HEK293T (cell line): ENCODE measurements at places on chromosomes 12 and 14.

DNA sequence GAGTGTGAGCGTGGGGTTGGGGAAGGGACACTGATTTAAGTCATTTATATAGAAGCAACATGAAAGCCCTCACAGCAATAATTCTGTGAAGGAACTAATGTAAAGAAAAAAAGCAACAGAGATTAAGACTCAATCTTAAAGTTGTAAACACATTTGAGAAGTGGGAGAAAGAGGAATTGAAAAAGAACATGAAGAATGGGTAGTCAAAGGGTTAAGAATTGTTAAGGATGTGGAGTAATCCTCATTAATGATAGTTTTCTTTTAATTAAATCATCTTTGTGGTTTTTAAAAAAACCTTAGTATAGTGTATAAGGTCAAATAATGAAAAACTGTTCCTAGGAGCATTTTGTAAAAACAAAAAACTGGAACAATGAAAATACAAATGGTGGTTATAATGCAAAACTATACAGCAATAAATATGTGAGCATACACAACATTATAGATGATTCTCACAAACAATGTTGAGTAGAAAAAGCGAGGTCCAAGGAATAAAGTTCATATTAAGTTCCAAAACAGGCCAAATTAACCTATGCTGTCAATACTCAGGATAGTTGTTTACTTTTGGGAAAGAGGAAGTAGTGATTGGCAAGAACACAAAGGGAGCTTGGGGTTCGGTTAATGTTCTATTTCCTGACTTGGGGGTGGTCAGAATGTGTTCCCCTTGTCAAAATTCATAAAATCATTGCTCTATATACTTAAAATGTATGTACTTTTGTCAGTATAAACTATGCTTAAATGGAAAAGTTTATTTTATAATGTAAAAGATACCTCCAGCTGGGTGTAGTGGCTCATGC is 120.4 kb upstream of the ATF7IP start:
- no peak for DNase-seq

- no peak for DNase-seq
Measured at GRCh38 chr12:116432314-116432750, 126.8 kb upstream of the MAP1LC3B2 start.

DNA sequence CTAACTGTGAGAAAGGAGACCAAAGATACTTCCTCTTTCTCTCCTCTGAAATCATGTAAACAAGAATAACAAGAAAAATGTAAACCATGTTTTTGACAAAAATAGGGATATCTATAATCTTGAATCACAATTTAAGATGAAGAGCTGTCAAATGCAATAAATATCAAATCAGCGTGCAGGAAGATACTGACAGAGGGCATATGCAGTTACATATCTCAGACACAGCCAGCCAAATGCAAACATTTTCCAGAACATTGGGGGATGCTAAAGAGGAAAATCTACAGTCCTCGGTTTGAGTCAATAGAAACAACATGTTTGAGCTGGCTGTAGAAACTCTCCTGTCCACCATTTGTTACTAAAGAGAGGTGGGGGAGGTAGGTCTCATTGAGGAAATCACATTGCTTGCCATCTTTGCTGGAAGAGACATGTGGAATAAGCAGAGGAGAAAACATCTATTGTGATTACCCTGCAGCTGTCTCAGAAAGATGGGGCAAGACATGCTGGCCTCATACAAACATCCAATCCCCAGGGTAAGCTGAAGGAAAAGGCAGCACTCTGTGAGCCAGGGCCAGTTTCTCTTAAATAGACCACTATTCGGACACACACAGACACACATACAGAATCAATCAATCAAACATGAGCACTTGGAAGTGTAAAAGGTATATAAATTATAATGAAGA is 43.5 kb downstream of the CNTN1 start:
- no peak for DNase-seq

- peak; percentile 33 for DNase-seq
Measured at GRCh38 chr12:130838284-130838950, 633 bp downstream of the STX2 start.

- DNase-seq: no peak
Measured at GRCh38 chr14:75979648-75980565, 1.9 kb downstream of the TGFB3 start.

GRCh38 chr14:31222834-31223233 is 15.2 kb upstream of the HECTD1 start:
- DNase-seq: no peak

DNA sequence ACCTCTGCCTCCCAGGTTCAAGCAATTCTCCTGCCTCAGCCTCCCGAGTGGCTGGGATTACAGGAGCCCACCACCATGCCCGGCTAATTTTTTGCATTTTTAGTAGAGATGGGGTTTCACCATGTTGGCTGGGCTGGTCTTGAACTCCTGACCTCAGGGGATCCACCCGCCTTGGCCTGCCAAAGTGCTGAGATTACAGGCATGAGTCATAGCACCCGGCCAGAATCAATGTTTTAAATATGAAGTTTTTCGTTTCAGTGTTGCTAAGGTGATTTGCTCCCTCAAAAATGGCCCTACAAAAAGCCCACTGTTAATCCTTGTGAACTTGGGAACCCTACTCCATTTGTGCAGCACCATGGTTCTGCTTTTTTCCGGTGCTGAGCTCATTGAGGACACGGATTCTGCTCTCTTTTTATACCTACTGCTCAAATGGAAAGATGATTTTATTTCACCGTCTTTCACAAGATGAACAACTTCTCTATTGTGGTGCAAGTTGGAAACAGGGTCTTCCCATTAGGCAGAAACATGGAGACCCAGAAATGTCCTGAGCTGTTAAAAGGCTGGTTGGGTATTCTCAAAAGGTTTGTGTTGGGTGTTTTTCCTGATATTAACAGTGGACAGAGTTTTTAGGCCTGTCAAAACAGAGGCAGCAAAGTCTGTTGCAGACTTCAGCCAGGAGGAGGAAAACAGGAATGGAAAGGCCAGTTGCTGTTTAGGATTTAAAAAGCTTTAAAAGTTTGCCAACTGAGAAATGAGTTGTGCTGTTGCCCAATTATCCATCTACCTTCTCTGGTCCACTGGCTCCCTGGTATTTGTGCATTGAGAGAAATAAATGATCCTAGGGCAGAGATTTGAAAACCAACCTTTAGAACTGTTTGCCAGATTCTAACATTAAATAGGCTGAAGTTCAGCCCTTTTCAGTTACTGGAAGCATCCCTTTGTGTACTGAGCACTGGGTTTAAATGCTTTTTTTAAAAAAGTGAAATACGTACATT is 85.8 kb downstream of the ATP23 start:
- DNase-seq: no peak

- DNase-seq: no peak
Measured at GRCh38 chr14:92551044-92551841, 37.7 kb downstream of the RIN3 start.

- DNase-seq: no peak
Measured at GRCh38 chr12:58041441-58041840, 100.1 kb downstream of the ATP23 start.

GRCh38 chr14:24403294-24403998 is 4.6 kb downstream of the NYNRIN start:
- DNase-seq: no peak

DNA sequence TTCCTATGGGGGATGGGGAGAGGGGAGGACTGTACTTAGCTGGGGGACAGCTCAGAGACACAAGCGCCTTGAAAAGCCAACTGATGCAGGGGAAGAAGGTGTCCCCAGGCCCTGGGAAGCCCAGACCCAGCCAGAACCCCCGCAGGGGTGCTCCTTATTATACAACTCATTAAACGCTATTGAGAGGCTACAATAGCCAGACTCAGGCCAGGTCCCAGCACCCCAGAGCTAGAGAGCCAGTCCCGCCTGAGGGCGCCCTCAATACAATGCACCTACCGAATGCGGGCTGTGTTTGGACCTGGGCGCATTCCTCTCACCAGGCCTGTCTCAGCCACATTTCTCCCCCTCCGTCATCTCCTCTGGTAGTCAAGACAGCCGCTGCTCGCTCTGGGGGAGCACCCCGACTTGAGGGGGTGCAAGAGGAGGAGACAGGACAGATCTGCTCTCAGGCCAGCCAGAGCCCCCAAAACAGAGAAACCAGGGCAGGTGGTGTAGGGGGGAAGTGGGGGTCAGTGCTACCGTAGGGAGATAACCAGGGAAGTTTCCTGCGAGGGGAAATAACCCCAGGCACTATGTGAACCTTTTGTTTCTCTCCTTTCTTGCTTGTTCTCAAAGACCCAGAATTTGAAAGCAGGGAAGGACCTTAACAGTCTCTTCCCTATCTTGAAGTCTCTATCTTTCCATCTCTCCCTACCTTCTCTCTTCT is 6.1 kb upstream of the ASIC1 start:
- no peak for DNase-seq

DNA sequence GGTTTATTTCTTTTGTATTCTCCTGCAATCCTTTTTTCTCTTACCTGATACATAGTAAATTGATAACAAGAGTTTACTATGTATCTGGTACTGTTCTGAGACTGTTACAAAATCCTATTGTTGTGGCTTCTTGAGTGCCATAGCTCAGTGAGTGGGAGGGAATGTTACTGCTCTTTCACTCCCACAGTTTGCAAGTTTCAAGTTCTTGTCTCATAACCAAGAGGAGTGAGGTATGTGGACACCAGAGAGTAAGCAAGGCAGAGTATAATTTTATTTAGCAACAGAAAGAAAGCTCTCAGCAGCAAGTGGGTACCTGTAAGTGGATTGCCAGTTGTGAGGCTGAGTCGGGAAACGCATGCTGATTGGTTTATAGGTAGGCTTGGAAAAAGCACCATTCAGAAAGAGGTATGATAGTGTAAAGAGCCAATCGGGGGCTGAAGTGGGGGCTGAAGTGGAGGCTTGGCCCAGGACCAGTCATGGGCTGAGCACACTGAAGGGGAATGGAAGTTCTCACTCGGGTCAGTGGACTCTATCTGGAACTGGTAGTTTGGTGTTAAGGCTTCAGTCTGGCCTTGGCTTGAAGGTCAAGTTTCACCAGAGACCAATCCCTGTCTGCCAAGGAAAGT is 850.8 kb downstream of the TMTC2 start:
- no peak for DNase-seq

- no peak for DNase-seq
Measured at GRCh38 chr12:54030442-54030801, 2.2 kb downstream of the HOXC6 start.

DNA sequence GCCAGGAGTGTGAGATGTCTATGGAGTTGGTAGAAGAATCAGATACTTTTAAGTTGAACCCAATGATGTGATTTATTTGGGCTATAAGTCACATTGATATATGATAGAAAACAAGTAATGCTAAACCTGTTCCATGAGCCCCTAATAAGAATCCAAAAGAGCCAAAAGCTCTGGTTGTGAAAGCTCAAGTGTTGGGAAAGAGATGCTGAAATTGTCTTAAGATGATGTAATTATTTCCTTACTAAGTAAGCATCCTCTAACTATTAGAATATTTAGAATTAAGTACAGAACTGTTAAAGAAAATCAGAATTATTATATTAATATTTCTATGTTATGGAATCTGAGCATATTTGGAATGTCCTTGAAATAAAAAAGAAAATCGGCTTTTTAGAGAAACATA is 17.6 kb upstream of the SLC2A13 start:
- no peak for DNase-seq

GRCh38 chr14:102749393-102750305 is 27.6 kb upstream of the TRAF3 start:
- DNase-seq: no peak

- no peak for DNase-seq
Measured at GRCh38 chr12:69719336-69720316, 19.0 kb upstream of the RAB3IP start.

DNA sequence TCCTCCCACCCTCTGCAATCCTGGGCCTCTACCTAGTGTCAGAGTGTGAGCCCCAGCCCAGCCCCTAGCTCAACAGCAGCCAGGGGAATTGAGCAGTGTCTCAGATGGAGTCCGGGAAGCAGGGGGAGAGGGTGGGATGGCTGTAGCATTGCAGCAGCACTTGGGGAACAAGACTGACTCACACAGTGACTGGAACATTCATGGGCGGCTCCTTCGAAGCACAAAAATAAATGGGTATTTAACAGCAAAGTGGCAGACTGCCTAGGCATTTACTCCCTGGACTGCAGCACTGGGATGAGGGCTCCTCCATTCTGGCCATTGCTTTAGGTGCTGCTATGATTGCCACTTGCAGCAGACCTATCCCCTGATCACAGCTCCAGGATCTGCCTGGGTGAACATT is 46.0 kb upstream of the STK38L start:
- no peak for DNase-seq

GRCh38 chr14:99689266-99690236 is 5.5 kb downstream of the CYP46A1 start:
- DNase-seq: peak; percentile 2

DNA sequence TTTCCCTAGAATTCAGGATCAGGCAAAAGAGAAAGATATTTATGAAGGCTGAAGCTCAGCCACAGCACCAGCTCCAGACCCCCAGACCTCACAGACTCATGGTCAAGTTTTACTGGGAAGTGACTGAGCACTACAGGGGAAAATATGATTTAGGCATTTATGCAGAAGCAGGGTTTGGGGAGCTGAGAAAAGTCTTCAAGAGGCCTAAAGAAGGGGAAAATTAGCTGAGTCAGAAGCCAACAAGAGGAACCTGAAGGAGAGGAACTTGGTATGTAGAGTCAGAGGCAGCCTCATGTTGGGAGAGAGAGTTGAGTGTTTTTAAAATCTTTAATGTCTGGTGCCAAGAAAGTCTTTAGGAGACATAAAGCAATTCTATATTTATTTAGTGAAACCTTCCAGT is 63.0 kb downstream of the FOS start:
- DNase-seq: no peak
